Large intestine (tissue), 12 donors: ENCODE measurements at places on chromosomes 4 and X. TPM values are rescaled to one million over a fixed set of nuclear protein-coding genes. Genes with fewer than 3 reads are reported as not detected.

DNA sequence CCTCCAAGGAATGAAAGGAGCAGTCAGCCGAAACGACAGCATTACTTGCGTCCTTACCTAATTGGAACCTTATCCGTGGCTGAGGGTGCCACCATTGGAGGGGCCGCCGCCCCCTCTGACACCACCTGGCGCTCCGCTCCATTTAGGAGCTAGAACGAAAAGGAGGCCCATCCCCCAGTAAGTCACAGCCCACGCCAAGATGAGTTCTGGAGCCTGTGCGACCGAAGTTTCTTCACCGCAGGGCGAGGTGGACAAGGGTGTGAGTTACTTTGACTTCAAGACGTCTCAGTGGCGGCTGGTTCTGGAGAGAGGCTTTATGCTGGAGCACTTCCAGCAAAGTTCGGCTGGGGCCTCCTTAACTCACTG lies 729 bp upstream of the IRF2 start:
- peaks cover 32% of the 10 kb centered on the region for H3K4me1 ChIP-seq
- DNase-seq, result peak; percentile 75
- H3K36me3 ChIP-seq, result no peaks in the 10 kb centered on the region
- H3K27ac ChIP-seq, result peak overlapping the region; percentile 99

DNA sequence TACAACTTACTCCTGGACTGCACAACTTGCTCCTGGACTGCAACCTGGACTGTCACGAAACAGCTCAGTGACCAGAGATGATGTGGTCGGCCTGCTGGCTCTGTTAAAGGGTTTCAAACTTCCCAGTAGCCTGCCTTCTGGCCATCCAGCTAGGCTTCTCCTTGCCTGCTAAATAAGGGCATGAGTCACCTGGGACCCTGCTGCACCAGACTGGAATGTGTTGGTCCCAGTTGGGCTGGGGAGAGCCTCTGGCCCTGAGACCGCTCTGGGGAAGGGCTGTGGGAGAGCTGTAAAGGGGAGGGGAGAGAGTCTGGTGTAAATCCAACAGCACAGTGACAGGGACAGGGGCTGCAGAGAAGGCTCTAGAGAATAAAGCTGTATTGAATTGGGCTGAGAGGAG lies 165.8 kb downstream of the VSIG4 start:
- H3K27ac ChIP-seq, result no peak overlapping the region
- no peaks in the 10 kb centered on the region for H3K27me3 ChIP-seq
- no peaks in the 10 kb centered on the region for H3K36me3 ChIP-seq
- no peak for DNase-seq

The GABRG1 gene
- polyA plus RNA-seq, result 0.03 TPM

DNA sequence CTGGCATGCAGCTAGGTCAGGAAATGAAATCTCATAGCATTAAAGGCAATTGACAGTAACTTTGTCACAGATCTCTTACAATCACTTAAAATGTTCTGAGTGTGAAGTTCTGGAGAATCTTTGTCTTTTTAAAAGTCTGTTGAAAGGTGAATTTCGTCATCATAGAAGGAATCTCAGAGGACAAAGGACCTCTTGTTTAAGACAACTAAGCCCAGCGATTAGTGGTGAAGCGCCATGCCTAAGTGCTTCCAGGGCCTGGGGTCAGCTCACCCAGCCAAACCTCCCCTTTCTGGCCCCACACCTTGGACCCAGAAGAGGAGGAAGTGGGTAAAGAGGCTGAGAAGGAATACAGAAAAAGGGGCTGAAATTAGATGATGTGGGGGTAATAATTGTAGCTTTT lies 8.5 kb downstream of the FRMD7 start:
- no peak overlapping the region for H3K27ac ChIP-seq
- no peaks in the 10 kb centered on the region for H3K27me3 ChIP-seq
- H3K36me3 ChIP-seq, result no peaks in the 10 kb centered on the region
- no peaks in the 10 kb centered on the region for H3K4me1 ChIP-seq
- no peak for DNase-seq
- no peak overlapping the region for H3K4me3 ChIP-seq

DNA sequence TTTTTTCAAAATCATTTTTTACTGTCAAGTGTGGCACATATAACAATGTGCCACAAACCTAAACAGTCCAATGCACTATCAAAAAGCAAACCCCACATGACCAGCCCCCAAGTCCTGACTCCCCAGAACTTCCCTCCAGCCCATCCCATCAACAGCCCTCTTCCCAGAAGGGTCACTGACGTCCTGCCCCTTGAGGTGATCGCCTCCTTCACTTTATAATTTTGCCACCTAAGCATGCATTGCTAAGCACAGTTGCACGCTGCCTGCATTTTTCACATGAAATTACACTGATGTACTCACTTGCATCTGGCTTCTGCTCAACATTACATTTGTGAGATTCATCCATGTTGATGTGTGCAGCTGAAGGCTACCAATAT lies 42.5 kb downstream of the HTRA3 start:
- H3K27me3 ChIP-seq, result no peaks in the 10 kb centered on the region
- no peak overlapping the region for H3K27ac ChIP-seq
- H3K36me3 ChIP-seq, result no peaks in the 10 kb centered on the region
- H3K4me1 ChIP-seq, result peaks cover 8% of the 10 kb centered on the region
